ENCODE measurements at places on chromosomes 7 and 10.

DNA sequence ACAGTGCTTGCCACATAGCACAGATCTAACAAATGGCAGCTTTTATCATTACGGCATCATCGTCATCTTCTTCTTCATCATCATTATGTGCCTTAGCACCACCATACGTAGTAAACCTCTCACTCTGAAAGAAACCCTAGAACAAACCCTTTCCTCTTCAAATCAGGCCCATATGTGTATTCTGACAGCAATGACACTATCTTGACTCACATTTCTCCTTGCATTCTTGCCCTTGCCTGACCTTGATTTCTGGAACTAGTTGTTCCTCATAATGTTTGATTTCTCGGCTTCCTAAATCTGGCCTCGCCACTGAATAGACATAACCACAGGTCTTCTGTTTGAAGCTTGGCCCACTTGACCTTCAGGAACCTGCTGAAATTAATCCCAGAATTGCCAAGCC lies 115.3 kb downstream of the DGKI start:
- DNase-seq: no peak

DNA sequence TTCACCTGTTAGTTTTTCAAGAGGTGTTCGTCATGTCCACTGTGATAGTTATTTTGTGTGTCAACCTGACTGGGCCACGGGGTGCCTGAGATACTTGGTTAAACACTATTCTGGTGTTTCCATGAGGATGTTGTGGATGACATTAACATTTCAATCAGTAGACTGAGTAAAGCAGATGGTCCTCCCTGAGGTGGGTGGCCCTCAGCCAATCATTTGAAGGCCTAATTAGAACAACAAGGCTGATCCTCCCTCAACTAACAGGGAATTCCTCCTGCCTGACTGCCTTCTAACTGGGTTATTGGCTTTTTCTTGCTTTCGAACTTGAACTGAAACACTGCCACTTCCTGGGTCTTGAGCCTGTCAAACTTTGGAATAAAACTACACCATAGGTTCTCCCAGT lies 75.8 kb downstream of the ENO4 start:
- no peak for DNase-seq

- DNase-seq: no peak
Measured at GRCh38 chr10:11874568-11875493, 51.7 kb downstream of the PROSER2 start.

- no peak for DNase-seq
Measured at GRCh38 chr10:1476455-1476803, 260.9 kb downstream of the ADARB2 start.

- no peak for DNase-seq
Measured at GRCh38 chr10:64385355-64385754, 864.2 kb downstream of the REEP3 start.

- DNase-seq: no peak
Measured at GRCh38 chr7:37287131-37287855, 161.4 kb downstream of the ELMO1 start.

- DNase-seq: no peak
Measured at GRCh38 chr10:4131407-4132215, 346.6 kb upstream of the KLF6 start.

GRCh38 chr10:32972929-32973328 lies 14.9 kb upstream of the ITGB1 start:
- DNase-seq: no peak

- no peak for DNase-seq
Measured at GRCh38 chr10:97279121-97279815, 13.2 kb downstream of the ARHGAP19 start.

- DNase-seq: no peak
Measured at GRCh38 chr7:107125475-107125874, 43.3 kb upstream of the HBP1 start.

DNA sequence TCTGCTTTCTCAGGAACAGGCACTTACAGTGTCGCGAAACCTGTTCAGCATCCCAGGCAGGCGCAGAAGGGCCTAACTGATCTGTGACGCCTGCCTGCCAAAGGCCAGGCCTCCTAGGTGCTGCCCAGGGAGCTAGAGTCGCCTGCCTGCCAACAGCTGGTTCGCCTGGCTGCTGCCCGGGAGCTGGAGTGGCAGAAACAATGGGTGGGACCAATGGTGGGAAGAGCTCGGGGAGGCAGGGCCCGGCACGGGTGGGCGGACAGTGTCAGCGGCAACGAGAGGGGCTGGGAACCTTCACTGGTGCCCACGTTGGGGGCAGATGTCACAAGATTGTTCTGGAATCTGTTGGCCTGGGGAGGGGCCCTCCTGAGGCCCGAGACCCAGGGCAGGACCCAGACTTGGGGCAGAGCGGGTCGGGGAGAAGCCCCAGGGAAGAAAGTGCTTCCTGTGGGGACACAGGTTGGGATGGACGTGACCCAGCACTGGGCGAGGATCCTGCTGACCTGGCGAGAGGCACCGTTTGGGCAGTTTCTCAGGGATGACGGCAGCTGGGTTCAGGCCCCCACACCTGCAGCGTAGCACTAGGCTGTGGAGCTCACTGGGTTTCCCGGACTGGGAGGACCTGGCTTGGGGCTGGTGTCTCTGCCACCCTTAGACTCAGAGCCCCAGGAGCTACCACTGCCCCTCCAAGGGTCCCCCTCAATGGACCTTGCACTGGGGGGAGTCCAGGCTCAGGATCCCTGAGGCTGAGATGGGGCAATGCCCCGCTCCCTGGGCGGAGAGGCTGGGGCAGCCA lies 181.8 kb downstream of the ELFN1 start:
- no peak for DNase-seq

DNA sequence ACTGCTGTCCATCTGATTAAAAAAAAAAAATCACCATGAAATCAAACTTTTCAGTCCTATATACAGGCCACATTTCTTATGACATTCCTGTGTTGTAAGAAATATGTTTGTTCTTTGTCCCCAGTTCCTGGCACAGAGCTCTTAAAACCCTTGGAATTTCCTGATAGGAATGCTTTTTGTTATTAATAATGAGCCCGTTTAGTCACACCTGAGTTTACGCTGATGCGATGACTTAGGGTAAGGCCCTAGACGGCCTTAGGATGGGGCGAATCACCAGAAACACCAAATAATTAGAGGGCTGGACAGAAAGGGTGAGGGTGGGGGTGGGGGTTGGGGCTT lies 17.5 kb downstream of the TSPAN15 start:
- DNase-seq: no peak

- no peak for DNase-seq
Measured at GRCh38 chr7:128104108-128104742, 73.0 kb upstream of the LRRC4 start.

DNA sequence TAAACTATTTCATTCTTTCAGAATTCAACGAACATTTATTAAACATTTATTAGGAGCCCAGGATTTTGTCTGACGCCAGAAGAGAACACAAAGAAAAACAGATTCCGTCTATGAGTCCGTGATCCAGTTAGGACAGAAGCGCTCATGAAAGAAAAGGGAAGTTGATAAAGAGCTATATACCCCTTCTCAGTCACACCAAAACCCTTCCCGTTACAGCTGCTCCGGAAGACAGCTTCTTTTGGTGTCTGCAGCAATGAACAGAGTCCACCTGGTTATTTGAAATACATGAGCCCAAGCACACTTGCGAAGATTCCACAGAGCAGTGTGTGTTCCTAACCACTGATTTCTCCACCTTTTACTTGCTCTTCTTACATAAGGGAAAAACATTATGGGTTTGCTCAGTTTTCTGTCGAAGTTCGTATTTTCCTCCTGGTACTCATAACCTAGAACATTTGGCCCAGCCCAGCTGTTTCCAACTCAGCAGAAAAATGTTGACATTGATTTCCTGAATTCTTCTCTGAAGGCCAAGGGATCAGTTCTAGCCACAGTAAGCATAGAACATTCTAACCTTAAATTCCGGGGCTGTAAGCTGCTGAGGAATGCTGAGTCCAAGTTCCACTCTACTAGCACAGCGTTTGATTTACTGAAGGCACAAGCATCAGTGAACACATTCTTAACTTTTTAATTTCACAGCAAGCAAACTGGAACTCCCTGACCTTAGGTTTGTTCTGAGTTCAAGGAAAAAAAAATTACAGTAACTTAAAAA lies 206.5 kb downstream of the SORCS1 start:
- DNase-seq: no peak

GRCh38 chr7:26853788-26854393 lies 10.5 kb downstream of the SKAP2 start:
- DNase-seq: no peak

DNA sequence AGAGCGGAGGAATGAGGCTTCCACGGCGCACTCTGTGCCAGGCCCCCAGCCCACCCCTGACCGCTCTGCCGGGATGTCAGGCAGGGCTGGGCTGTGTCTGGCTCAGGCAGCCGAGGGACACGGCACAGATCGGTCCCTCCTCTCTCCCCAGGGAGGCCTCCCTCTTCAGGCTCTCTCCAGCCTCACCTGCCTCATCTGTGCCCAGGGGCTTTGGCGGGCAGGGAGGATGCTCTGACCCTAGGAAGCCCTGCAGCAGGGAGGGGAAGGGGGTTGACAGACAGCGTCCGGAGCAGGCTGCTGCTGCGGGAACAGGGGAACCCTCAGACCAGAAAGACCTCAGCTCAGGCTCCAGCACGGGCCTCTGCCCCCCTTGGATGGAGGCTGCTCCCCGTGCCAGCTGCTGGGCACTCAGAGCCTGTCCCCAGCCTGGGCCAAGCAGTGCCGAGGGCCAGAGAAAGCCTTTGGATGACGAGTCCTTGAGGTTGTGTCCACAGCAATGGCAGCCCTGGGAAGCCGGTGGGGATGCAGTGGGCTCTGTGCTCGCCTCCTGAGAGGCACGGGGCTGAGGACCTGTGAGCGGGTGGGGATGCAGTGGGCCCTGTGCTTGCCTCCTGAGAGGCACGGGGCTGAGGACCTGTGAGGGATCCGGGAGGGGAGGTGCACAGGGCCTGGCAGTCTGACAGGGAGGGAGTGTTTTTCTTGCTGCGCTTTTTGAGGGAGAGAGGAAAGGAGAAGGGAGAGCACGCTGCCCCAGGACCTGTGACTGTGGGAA lies 66.9 kb downstream of the FOXL3 start:
- no peak for DNase-seq

DNA sequence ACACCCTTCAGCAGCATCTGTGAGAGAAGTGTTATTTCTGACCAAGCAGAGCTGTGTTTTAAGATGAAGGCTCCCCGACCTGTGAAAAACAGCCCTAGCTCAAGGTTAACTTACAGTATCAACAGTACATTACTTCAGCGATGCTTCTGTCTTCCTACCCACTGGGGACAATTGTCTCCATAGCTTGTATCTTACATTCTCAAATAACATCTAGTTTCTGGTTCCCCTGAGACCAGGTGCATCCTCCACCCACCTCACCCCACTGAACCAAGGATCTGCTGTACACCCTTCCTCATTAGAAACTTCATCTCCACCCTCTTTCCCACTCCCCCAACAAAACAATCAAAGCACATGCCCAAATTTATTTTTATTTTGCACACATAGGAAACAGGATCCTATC lies 102.0 kb downstream of the VOPP1 start:
- no peak for DNase-seq

DNA sequence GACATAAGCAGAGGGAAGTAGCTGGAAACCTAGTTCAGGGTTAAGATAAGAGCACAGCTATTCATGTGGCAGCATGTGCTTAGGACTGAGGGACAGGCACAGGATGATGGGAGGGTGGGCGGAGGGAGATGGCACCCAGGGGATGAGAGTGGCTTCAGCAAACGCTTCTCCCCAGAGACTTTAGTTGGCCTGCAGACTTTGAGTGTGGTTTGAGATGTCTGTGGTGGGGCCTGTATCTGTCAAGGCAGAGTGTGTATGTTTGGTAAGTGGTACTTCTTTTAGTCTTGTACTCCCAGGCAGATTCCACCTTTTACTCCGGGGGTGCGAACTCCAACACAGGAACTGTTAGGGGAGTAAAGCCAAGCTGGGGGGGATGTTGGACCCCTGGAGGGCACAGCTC lies 88.9 kb downstream of the WDFY4 start:
- no peak for DNase-seq

GRCh38 chr10:80694930-80695329 lies 157.2 kb downstream of the SH2D4B start:
- DNase-seq: no peak

DNA sequence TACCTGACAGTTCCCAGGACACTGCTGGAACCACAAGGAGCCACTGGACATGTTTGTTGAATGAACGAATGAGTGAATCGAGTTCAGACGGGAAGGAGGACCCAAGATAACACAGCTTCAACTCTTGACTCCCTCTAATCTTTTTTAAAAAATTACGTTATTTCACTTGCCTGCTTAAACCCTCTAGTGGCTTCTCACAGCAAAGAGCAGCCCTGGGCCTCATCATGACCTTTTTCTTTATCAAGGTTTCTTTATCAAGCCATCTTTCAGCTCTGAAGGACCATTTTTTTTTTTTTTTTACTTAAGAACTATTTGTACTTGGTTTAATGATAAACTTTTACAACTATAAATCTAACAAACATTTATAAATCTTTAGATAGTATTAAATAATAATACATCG lies 110.6 kb downstream of the TAX1BP1 start:
- DNase-seq: no peak

DNA sequence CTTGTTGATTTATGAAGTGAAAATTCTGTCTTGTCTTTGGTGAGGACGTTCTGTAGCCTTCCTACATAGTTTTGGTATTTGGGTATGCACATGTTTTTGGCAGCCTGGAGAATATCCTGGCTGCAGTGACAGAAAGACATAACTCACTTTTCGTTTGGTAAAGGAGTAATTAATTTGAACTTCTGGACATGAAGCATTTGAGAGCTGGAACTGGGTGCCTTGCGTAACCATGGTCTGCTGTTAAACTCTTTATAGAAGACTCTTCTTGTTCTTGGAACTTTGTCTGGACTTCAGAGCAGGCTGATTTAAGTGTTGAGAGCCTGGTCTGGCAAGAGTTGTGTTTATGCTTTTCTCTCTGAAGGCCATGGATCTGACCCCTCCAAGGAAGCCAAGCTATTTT lies 231.3 kb downstream of the LRMDA start:
- DNase-seq: no peak

DNA sequence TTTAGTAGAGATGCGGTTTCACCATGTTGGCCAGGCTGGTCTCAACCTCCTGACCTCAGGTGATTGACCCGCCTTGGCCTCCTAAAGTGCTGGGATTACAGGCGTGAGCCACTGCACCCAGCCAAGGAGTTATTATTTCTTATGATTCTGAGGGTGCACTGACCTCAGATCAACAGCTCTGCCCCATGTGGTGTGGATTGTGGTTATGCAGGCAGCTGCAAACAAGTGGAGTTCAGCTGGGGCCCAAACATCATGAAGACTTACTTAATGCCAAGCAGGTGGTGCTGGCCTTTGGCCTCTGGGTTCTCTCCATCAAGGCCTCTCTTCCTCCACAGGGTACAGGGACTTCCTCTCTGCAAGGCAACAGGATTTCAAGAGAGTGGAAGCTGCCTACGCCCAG lies 45.1 kb upstream of the OPTN start:
- no peak for DNase-seq

GRCh38 chr7:150450491-150451001 lies at the start of gene GIMAP8:
GIMAP8 (plus strand) TSS chr7:150450630; CDS start chr7:150466699, 16,069 bp downstream.
- no peak for DNase-seq

All from stimulated activated CD8-positive, alpha-beta memory T cell treated with anti-CD3 and anti-CD28 coated beads, Interleukin-2, amount 100 ng/mL, for 1 hour (primary cell).